ENCODE measurements at places on chromosomes 16 and 17.

- peak; percentile 51 for DNase-seq
Observed at GRCh38 chr16:2963723-2964474, at the start of gene KREMEN2. KREMEN2 (plus strand) TSS chr16:2964275; CDS start chr16:2964521, 246 bp downstream.

DNA sequence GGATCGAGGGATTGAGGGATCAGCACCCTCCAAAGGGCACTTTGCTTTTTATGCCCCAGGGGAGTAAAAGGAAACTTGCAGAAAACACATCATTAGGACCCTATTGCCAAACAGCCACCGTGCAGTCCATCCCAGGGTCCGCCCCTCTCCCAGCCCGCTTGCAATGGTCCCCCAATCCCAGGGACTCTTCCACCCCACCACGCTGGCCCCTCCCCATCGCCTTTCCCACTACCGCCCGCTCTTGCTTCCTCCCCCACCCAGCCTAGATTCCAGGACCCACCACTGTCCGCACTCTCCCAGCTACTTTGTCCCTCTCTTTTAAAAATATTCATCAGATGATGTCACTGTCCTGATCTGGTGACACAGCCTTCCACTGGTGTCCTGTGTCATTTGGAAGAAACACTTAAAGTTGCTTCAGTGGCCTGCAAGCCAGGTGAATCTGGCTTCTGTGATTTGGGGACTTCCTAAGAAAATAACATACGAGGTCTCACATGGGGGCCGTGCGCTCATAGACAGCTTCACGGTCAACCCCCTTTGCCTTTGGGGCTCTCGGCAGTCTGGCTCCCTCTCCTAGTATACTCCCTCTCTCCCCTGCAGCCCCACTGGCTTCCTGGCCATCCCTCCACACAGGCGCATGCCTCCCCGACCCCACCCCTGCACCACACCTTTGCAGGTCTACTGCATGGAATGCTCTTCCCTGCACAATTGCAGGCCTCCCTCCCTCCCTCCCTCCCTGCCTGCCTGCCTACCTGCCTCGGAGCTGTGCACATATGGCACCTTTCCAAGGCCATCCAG is 127.9 kb downstream of the RBFOX3 start:
- no peak for DNase-seq

GRCh38 chr16:78102122-78102660 is 2.7 kb downstream of the WWOX start:
- DNase-seq: no peak

GRCh38 chr16:89149386-89149785 is 22.2 kb upstream of the CDH15 start:
- no peak for DNase-seq

GRCh38 chr17:82090549-82091263 is 7.3 kb downstream of the FASN start:
- no peak for DNase-seq
